ENCODE measurements at places on chromosomes 6 and 20.

DNA sequence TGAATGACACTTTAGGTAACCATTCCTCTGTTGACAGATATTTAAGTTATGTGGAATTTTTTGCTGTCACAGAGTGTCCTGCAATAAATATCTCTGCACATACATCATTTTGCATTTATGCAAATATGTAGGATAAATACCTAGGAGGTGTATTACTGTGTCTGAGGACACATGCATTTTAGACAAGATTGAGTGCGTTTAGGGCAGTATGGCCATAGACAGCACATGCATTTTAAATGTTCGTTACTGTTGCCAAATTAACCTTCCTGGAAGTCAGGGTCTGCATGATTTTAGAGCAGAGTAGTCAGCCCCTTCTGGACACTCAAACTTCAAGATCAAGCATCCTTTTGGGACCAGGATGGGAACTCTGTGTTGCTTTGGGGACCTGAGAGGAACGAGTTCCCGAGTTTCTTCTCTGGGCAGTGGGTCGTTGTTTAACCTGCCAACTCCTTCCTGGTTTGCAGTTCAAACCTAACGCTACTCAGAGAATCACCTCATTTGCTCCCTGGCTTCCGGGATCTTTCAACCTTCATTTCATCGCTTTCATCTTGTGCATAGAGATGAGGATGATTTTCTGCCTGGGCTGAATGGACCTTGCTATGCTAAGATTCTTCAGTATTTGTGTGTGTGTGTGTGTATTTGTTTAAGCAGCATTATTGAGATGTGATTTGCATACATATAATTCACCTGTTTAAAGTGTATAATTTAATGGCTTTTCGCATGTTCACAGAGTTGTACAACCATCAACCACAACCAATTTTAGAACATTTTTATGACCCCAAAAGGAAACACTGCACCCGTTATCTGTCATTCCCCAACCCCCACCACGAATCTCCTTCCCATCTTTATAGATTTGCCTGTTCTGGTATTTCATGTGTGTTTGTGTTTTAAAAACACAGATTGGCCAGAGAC lies 9.8 kb downstream of the BCAS4 start:
- DNase-seq, result no peak

- DNase-seq, result no peak
These were observed 175.9 kb downstream of the SOX4 start for GRCh38 chr6:21769405-21769861.

- no peak for DNase-seq
These were observed 34.5 kb downstream of the DLGAP4 start for GRCh38 chr20:36340593-36340990.

GRCh38 chr6:152049502-152049901 lies 242.0 kb downstream of the ESR1 start:
- DNase-seq, result no peak

GRCh38 chr20:46057856-46058598 lies 29.0 kb downstream of the SLC12A5 start:
- DNase-seq, result no peak

GRCh38 chr6:1850840-1851157 lies 241.1 kb downstream of the FOXC1 start:
- no peak for DNase-seq

- no peak for DNase-seq
These were observed 37.3 kb upstream of the IFNGR1 start for GRCh38 chr6:137256350-137257103.

DNA sequence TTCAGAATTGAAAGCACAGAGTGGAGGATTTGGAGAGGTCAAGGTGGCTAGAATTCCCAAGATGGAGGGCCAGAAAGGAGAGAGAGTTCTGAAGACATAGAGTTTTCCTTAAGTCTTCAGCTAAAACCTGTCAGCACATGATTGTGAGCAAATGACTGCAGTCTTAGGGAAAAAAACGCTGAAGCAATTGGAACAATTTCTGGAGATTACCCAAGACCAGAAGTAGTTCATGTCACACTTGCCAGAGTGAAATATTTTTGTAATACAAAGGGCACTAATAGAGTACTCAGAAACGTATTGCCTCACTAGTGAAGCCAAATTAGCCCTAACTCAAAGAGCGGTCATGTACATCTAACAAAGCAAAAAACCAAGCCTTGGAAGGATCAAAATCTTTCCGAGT lies 541.3 kb upstream of the MARCKS start:
- DNase-seq, result no peak

DNA sequence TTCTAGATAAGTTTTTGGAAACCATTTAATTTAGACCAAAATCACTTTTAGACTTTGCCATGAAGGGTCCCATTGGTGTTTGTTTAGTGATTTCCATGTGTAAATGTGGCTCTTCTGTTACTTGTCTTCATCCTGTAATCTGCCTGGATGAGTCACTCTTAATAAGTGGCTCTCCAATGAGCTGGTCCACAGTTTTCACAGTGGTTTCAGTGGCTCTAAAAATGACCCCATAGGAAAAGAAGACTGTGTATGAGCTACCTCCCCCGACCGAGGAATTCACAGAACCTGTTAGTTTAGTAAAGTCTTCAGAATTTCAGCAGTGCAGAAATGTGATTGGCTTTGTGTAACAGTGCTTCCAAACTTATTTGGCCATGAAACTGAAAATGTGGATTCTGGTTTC lies 492.0 kb upstream of the MARCKS start:
- no peak for DNase-seq

GRCh38 chr6:153392156-153392555 lies 261.1 kb upstream of the RGS17 start:
- no peak for DNase-seq

- no peak for DNase-seq
These were observed 2.0 kb downstream of the ECT2L start for GRCh38 chr6:138797806-138798446.

DNA sequence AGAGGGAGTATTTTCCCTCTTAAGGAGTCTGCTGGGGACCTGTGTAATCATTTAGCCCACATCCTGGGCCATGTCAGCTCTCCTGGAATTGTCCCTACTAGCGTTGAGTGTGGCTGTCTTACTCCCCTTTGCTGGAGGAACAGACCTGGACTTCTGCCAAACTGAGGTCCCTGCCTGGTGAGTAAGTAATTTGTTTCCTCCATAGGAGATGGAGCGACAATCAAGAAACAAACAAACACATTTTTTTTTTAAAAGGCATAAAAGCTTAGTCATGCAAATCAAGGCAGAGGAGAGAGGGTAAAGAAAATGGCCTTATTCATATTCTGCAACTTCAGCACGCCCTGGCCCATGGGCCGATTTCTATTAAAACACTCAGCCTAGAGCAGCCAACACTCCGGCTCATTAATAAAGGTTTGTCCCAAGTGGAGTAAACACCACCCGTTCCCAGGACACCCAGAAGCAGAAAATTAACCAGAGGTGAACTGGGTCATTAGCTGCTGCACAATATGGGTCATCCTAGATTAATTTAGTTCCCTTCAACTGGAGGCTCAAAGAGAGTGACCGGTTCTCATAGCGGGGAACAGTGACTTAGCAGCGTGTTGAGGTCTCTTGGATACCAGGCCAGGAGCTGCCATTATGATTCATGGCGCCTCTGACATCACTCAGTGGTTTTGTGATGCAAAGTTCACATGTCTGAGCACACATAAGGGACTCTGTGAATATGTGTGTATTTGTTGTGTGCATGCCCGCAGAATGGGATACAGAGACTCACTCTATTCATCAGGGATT lies 165.0 kb upstream of the SULF2 start:
- no peak for DNase-seq

DNA sequence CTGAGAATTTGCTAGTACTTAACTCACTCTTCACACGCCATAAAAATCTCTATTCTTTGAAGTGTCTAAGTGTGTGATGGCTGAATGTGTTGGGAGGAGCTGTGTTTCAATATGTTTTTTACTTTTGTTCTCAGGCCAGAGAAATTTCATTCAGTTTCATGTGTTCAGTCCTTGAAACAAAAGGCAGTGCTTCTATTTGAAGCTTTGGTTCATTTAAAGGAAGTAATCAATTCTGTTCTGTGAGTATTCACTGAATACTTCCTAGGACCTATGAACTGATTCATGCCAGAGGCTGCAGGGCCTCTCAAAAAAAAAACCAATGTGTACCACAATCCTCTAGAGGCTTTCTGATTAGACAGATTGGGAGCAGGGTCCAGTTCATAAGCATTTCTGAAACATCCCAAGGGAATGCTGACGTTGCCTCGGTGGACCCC lies 12.4 kb upstream of the F13A1 start:
- DNase-seq, result no peak

GRCh38 chr20:13659288-13659687 lies 20.6 kb upstream of the TASP1 start:
- DNase-seq, result no peak

DNA sequence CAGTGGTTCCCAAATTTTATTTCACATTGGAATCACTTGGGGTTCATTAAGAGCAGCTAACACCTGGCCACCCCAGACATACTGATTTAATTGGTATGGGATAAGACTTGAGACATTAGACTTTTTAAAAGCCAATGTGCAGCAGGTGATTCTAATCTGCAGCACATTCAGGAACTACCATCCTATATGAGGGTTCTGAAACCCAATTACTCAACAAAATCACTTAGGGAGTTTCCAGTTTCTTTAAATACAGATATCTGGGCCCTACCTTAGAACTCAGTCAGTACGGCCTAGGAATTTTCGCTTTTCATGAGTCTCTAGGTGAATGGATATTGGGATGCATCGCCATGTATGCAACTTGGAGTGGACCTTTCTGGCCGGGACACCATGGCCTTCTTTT lies 24.0 kb upstream of the L3MBTL3 start:
- DNase-seq, result no peak

DNA sequence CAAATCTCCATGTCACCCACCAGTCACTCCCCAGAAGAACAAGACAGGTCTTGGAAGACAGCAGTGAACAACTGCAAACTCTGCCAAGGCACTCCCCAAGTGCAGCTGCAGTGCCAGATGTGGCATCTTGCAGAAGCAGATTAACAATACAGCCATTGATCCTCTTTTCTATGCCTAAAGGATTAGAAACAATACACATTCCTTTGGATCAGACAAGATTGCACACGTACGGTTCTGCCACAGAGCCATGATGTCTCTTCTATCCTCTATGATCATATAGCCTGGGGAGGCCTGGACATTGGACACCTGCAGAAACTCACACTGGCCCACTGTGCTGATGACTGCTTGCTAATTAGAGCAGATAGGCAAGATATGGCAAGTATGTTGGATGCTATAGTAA lies 155.9 kb downstream of the MYLK4 start:
- no peak for DNase-seq

GRCh38 chr6:6557886-6558285 lies 30.6 kb upstream of the LY86 start:
- no peak for DNase-seq

DNA sequence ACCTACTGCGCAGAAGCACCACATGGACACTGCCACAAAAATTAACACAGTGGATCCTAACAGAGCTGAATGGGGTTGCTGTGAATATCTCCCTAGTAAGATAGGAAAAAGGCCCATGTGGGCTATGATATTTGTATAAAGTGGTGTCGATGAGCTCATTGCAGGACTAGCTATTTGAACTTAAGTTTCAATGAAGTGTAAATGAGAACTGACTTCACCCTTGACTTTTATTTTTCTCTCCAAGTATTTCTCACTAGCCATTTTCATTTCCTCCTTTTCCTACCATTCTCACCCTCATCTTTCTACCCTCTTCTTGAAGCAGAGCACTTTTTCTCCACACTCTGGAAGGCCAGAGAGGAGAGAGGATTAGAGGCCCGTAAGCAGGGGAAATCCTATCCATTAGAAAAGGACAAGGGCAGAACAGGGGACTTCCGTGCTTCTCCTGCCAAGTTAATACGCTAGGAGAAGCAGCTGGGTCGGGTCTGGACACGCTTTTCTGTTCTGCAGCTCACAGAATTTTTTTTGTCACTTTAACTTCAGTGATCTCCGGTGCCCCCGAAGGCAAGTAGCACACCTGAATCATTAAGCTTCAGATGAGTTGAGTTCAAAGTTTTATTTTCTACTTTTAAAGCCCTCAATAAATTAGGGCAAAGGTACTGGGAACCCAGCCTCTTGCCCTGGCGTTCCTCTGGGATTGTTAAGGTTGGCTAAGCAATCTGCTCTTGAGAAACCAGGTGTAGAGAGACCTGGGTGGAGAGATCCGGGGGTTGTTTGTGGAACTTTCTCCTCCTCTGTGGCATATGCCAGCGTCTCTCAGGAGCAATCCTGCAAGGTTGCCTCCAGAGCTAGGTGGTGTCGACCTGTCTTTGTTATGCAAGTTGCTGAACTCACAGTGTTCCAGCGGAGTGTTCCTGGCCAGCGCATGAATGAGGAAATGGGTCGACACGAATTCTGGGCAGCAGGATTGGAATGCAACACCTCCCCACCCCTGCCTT lies 56.2 kb upstream of the ARID1B start:
- no peak for DNase-seq

- DNase-seq, result no peak
These were observed 16.7 kb downstream of the THBS2 start for GRCh38 chr6:169236988-169237387.

All from activated CD4-positive, alpha-beta T cell treated with anti-CD3 and anti-CD28 coated beads, Interleukin-2, amount 50 U/mL, for 24 hours (primary cell).